ENCODE measurements at places on chromosomes 16 and 17. TPM values are rescaled to one million over a fixed set of nuclear protein-coding genes. Genes with fewer than 3 reads are reported as not detected.

Gene SDR42E2
- total RNA-seq, result not detected

Gene NTHL1
- 9.0 TPM for total RNA-seq

Gene TCAP
- 4,626 TPM for total RNA-seq

Gene PRAC2
- not detected for total RNA-seq

Gene ADGRG3
- total RNA-seq, result 0.28 TPM

Gene CCL14
- total RNA-seq, result 2.7 TPM

Gene SYT17
- total RNA-seq, result 0.23 TPM

Gene OR1G1
- not detected for total RNA-seq

Gene SEPTIN12
- total RNA-seq, result not detected

Gene TPSD1
- not detected for total RNA-seq

Gene ACAP1
- 7.9 TPM for total RNA-seq

Gene CCDC154
- total RNA-seq, result 0.68 TPM

Gene HAS3
- total RNA-seq, result 0.48 TPM

Gene MTHFSD
- 17.0 TPM for total RNA-seq

Gene TSPOAP1
- total RNA-seq, result 23.1 TPM

Measured in heart left ventricle (tissue), 16 donors.